Sciatic nerve (tissue), 2 donors: ENCODE measurements at places on chromosomes 4 and X. TPM values are rescaled to one million over a fixed set of nuclear protein-coding genes. Genes with fewer than 3 reads are reported as not detected.

DNA sequence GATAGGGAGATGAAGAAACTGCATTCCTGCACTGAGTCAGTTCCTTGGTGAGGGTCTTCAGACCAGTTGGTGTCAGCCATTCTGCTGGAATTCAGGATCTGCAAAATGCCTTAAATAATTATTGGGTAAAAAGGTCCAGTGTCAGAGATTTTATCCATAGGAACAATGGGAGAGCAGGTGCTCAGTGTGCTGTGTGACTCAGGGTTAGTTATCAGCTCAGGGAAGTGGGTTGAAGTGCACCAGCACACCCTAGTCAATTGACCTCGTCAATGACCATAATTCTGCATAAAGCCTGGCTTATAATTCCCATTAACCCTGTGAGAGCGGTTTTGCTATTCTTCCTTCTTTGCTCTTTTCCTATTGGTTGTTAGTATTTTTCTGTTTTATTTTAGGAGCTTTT is 37.3 kb downstream of the HERC6 start:
- no peak for DNase-seq

GRCh38 chrX:149950681-149951080 is 12.4 kb upstream of the EOLA2 start:
- no peak for DNase-seq

GRCh38 chr4:141132709-141133145 is 542 bp downstream of the RNF150 start:
- peak; percentile 70 for DNase-seq

DNA sequence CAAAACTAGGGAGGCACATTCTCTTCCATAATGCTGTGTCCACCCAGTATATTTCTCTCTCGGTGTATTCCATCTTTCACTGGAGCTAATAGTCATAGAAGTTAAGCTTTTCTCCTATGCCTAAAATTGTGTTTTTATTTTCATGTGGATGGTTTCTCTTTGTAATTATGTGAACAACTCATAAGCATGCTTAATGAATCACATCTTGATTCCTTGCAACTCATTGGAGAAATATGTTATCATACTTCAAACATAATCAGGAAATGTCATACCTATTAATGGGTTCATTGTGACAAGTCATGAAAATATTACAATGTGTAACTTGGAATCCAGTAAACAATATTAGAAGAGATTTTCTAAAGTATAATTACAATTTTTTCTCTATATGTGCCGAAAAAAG is 186.3 kb downstream of the SLC7A11 start:
- DNase-seq, result no peak

DNA sequence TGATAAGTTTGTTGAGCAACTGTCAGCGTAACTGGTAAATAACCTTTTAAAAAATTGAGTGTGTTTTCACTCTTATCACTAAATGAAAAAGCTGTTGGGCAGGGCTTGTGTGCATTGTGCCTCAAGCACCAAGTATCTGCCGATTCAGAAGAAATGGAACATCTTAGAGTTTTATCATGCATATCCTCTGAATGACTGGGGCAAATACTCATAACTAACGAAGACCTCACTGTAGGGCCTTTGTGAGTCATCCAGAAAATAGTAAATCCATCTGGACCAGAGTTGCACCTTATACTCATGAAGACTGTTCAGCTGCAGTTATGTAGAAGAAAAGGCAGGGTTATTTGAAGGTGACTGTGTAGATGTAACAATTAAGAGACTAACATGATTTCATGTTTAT is 222.1 kb downstream of the CAMK2D start:
- no peak for DNase-seq

DNA sequence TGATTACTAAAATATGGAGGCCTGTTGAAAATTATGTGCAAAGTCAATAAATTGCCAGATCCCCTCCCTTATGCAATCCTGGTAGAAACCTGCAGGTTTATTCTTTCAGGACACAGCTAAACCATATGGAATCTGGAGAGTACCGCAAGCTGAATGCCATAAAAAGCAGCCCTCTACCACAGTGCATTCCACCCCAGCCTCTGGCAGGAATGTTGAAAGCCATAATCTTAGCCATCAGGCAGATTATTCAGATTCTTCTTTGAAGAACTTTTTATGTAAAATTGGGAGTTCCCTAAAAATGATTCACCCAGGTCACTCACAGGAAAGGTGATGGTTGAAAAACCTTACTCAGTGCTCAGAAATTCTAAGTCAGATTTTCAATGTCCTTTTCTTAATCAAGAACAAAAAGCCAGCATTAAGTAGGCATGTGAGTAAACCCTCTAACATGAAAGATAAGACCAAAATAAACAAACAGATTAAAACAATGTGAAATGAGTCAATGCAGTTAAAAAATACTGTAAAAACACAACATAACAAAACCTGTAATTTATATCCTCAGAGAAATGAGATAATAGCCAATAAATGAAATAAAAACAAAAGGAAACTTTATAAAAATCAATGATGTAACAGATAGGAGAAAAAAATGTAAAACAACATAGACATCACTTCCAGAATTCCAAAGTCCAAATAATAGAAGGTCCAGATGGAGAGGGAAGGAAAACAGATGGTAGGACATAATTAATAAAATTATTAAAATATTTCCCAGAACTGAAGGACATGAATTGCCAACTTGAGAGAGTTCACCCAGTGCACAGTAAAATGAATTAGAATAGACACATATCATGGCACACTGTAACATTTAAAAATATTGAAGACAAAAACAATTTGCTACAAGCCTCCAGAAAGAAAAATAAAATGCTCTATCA is 226.9 kb downstream of the FSTL5 start:
- no peak for DNase-seq

DNA sequence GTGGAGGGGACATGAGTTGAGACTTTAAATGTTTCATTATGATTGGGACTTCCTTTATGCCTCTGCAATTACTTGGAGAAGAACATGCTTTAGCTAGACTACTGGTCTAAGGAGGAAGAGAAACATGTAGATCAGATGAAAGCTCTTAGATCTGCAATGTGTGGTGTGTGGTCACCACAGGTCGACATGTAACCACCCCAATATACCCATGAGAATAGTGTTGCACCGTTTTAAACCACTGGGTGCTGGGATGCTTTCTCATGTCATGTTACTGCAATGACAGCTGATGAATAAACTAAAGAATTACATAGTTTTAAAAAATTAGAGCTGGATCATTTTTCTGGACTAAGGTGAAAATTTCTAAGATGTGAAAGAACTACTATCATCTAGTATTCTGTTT is 1039.7 kb downstream of the RAPGEF2 start:
- DNase-seq, result no peak

GPR50 gene
- not detected for total RNA-seq

REPS2 gene
- total RNA-seq, result 5.9 TPM

NXF2 gene
- total RNA-seq, result not detected

PRSS12 gene
- 1.1 TPM for total RNA-seq

EDA gene
- total RNA-seq, result 9.2 TPM

NDST3 gene
- total RNA-seq, result 0.89 TPM
